Stimulated activated CD4-positive, alpha-beta T cell treated with anti-CD3 and anti-CD28 coated beads, Interleukin-1b, Interleukin-23, amount 100 ng/mL, for 48 hours (primary cell): ENCODE measurements at places on chromosomes 6 and 20.

- peak; percentile 31 for DNase-seq
Observed at GRCh38 chr20:20014659-20015058, 2.5 kb upstream of the NAA20 start.

- DNase-seq = no peak
Observed at GRCh38 chr6:163823577-163823976, 409.1 kb downstream of the QKI start.

- DNase-seq = no peak
Observed at GRCh38 chr6:80956898-80957297, 795.6 kb downstream of the TENT5A start.

GRCh38 chr6:89281779-89282246, 33.3 kb downstream of the GABRR2 start:
- DNase-seq = peak; percentile 47

DNA sequence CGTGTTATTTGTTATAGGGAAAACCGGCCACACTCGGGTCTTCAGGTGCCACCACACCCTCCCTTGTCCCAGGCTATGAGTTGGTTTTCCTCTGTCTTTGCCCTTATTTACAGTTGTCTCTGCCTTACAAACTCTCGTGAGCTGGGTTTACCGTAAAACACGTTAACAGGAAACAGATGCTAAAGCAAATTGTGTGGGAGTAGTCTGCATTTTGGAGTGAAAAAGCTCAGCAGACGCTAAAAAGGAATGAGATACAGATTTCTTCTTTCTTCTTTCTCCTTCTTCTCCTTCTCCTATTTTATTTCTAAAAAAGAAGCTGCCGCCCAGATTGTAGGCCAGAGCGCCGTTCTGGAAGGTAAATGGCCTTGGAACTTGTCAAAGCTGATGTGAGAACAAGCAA, 51.9 kb downstream of the APCDD1L start:
- DNase-seq = no peak
